T follicular helper cell (primary cell): ENCODE measurements at places on chromosomes 7 and 10.

DNA sequence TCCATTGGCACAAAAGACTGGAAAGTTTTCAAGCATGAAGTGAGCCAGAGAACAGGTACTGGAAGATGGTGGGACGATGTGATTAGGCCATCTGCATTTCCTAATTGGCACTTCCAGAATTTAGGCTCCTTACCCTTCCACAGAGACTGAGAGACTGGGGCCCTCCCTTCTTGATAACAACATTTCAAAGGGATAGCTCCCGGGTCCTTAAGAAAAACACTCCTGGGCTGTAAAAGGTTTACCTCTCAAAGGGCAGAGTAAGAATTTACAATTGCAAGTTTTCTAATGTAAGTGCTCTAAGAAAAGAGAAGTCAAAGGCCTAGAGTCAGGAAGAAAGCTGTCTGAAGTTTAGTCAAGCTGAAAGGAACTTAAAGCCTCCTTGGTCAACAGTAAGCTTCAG lies 559.5 kb upstream of the C7orf33 start:
- no peak for DNase-seq

- no peak for DNase-seq
Observed at GRCh38 chr10:125775491-125776106, at the start of gene MMP21. Gene MMP21, minus strand, starts transcription at chr10:125775821. Its CDS starts 0 bp downstream, at chr10:125775821.

GRCh38 chr7:22109761-22110160 lies 164.1 kb upstream of the CDCA7L start:
- no peak for DNase-seq

GRCh38 chr10:53664282-53665019 lies 891.9 kb upstream of the MBL2 start:
- no peak for DNase-seq

DNA sequence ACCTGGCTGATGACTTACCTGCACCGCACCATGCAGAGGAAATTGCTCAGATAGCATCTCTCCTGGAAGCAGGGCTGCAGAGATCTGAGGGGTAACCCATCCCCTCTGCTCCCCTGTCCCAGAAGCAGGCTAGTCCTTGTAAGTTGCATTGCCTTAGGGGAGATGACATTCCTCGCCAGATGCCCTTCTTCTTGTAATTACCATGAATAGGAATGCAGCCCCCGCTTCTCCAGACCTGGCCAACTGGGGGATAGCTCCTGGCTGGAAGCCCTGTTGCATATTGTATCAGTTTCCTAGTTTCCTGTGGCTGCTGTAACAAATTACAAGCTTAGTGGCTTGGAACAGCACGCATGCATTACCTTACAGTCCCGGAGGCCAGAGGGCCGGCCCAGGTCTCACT lies 47.5 kb upstream of the EN2 start:
- DNase-seq = no peak

GRCh38 chr7:91194841-91195240 lies 69.4 kb upstream of the FZD1 start:
- no peak for DNase-seq

DNA sequence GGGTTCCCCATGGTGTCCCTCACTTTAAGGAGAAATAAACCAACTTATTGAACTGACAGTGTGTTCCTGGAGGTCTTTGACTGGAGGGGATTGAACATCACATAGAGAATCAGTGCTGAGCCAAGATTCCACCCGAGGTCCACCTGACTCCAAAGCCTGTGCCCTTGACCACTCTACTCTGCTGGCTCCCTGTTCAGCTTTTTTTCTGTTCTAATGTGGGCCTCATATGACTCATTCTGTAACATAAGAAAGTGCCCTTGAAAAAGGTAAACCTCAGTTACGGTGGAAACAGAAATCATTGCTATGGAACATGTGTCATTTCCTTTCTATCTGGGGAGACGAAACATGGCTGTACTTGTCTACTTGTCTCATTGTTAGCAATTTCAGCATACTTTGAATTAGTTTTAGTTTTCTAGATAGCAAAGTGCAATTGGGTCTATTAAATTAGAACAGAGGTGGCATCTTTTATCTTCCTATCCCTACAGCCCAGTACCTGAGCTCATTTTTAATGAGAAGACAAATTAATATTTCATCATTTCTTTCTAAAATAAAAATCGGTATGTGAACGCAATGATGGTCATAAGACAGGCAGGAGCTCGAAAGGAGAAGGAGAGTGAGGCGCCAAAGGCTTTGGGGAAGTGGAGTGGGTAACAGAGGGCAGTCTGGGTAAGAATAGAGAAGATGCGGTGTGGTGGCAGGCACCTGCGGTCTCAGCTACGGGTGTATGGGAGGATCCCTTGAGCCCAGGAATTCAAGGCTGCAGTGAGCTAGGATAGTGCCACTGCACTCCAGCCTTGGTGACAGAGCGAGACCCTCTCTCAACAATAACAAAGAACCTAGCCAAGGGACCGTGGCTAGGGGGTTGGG lies 1.5 kb downstream of the GSDME start:
- no peak for DNase-seq

- no peak for DNase-seq
Observed at GRCh38 chr7:116574025-116574822, 49.4 kb downstream of the CAV1 start.
